ENCODE measurements at places on chromosomes 1 and 21. TPM values are rescaled to one million over a fixed set of nuclear protein-coding genes. Genes with fewer than 3 reads are reported as not detected.

DNA sequence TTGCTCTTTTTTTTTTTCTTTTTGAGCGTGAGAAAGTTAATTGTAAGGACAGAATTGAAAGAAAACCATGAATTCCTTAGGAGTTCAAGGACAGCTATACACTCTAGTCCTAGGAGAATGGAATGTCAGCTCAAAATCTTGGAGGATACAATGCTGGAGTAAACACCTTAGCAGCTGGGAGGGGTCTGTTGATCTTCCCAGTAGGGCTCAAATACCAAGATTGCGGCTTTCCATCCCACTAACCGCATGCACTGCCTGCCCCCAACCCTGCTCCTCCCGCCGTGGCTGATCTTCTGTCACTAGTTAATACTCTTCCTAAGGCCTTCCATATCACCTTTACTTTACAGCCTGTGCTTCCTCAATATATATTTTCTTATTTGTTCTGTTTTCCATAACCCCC lies 2.6 kb upstream of the PDC start:
- no peak for DNase-seq

- no peak for DNase-seq
Observed at GRCh38 chr1:167663002-167663772, 33.2 kb downstream of the RCSD1 start.

DNA sequence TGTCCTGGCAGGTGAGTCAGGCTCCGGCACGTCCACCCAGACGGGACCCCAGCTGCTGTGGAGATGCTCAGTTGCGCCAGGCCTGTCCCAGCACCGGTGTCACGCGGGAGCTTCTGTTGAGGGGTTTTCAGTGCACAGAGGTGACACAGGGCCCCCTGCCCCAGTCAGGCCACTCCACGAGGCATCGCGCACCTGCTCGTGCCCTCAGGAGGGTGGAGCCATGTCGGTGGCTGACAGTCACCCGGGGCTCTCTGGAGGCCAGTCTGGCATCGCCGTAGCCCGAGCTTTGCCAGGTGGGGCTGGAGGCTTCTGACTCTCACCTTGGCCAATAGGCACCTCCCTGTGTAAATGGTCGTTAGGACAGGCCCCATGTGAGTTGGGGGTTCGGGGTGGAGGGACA lies 11.1 kb downstream of the TMEM240 start:
- DNase-seq: no peak

GRCh38 chr1:70140894-70141293 lies 64.5 kb downstream of the LRRC40 start:
- no peak for DNase-seq

GRCh38 chr1:224267925-224268324 lies 62.0 kb downstream of the NVL start:
- DNase-seq: no peak

Gene C1orf87
- total RNA-seq: 0.23 TPM

Gene SLAMF9
- total RNA-seq: not detected

GRCh38 chr1:22848405-22848804 lies 124.3 kb downstream of the LACTBL1 start:
- no peak for DNase-seq

DNA sequence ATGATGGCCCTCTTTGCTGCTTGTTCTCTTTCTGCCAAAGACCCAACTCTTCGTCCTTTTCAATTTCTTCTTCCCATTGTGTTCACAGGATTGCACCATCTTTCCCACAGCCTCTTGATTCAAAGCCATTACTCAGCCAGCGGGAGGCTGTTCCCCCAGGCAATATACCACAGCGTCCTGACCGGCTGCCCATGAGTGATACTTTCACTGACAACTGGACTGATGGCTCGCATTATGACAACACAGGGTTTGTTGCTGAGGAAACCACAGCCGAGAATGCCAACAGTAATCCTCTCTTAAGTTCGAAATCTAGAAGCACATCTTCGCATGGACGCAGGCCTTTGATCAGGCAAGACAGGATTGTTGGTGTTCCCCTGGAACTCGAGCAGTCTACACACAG lies 167.4 kb downstream of the LRRC40 start:
- no peak for DNase-seq

- no peak for DNase-seq
Observed at GRCh38 chr1:118136187-118136941, 48.7 kb downstream of the SPAG17 start.

Gene DTL
- 11.6 TPM for total RNA-seq

- no peak for DNase-seq
Observed at GRCh38 chr1:68036946-68037345, 13.5 kb downstream of the DIRAS3 start.

DNA sequence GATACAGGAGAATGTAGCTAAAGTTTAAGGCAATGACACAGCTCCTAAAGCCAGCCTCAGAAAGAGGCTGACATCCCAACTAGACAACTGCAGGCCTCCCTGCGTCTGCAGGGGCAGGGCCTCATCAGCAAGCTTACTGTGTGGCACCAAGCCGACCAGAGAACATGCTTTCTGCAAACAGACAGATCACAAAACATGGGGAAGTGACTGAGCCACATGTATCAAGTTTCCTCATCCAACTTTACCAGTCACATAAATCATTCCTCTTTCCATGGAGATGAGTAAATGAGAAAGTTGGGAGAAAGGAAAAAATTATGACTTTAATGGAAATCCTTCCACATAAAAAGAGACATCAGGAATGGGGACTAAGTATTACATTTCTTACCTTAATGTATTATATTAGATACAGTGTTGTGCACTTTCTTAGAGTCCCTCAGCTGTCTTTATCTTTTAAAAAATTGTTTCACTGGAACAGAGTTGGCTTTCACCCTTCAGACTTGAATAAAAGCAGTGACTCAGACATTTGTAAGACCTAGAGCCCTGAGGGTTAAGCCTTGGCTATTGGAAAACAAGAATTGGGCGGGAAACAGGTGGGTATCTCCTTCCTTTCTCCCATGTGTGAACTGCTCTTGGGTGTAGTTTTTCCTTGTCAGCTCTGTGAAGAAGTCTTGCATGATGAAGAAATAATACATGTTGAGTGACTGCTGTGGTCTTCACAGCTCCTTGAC lies 305.7 kb upstream of the SNX7 start:
- DNase-seq: no peak

DNA sequence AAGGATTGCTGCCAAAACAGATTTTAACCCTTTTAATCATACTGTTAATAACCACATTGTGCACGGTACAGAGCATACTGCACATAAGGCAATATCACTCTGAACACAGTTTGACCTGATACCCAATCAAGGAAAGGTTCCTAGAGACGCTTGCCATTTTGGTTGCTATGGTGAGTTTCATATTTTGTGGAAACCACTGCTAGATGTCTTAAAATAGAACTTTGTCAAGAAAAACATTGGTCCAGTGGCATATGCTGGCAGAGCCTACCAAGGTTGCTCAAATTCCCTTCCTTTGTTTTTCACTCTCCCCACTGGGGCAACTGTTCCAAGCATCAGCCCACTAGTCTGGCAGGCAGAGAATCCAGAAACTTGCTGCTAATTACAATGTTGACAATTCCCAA lies 114.8 kb upstream of the DPYD start:
- DNase-seq: no peak

- DNase-seq: no peak
Observed at GRCh38 chr1:158126425-158126824, 54.3 kb upstream of the CD1D start.

DNA sequence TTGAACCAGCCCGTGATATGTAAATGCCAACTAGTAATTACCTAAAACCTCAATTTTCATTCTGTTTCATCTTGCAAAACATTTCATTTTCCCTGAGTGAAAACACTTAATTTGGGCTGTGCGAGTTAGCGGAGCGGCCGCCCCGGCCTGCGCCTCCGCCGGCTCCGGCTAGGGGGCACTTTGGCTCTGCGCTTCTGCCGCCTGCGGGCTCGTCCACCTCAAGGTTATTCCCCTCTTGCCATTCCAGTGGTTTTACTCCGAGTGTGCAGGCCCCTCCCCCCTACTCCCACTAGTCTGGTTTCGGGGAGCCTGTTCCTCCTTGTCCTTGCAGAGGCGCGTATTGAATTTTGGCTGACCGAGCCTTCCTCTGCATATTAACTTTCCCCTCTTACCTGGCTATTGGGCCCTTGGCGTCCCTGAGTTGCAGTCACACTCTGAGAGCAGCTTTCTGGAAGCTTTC lies 55.6 kb downstream of the PEX14 start:
- DNase-seq: peak; percentile 85

Gene HHIPL2
- total RNA-seq: 0.62 TPM

Gene SMIM1
- total RNA-seq: 2.1 TPM

Gene GSTM1
- not detected for total RNA-seq

Gene LORICRIN
- not detected for total RNA-seq

Gene ELOVL1
- 88.7 TPM for total RNA-seq

- DNase-seq: peak; percentile 89
Observed at GRCh38 chr21:45292399-45293219, 4.9 kb upstream of the POFUT2 start.

Gene CA6
- total RNA-seq: 2.5 TPM
